ENCODE measurements at places on chromosomes 5 and 9. TPM values are rescaled to one million over a fixed set of nuclear protein-coding genes. Genes with fewer than 3 reads are reported as not detected.

Gene OCLN
- total RNA-seq = 58.1 TPM

DNA sequence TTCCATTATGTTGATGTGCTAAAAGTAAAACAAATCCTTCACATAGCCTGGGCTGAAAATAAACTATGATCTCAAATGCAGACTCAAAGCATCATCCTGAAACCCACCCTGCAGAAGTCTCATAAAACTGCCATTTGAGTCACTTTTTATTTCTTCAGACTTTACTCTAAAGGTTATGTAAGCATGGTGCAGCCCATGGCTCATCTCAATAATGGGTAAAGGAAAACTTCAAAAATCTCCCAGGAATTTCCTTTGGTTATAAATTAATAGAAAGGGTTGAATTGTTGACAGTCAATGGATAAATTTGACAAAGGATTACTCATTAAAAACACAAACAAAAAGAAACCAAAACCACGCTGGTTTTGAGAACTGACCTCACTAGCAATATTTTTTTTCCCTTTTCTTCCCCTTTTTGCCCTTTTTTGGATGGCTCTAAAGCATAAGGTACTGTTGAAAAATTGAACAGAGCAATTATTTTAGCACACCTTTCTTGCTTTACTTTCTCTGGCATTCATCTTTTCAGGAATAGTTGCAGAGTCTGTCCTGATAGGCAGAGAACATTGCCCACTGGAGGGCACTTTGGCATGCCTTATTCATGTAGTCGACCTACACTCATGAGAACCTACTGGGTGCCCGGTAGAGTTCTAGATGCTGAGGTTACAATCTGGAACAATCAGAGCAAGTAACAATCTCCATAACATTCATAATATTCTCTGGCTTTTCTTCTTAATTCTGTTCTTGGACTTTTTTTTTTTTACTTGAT, 191.4 kb downstream of the TMEM167A start:
- ATAC-seq = no peak

DNA sequence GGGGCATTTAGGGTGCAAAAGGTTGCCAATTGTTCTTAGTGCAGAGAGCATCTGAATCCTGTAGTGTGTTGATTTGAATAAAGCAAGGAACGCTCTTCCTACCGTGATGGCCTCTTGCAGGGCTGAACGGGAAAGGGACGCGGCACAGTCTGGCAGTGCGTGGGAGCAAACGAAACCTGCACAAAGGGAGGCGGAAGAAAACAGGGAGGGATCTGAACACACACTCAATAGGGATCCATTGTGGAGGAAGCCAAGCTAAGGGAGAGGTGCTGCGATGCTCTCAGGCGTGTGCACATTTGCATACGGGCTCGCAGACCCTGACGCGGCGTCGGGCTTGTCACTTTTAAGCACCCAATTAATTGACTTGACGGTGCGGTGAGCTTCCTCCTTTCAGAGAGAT, 414.0 kb upstream of the IRX1 start:
- ATAC-seq = no peak

Gene STKLD1
- 0.40 TPM for total RNA-seq

- no peak for ATAC-seq
Observed at GRCh38 chr9:14277761-14278160, 36.2 kb downstream of the NFIB start.
